ENCODE measurements at places on chromosomes 12 and 14.
A peak's percentile ranks its signal among the peaks of the same experiment; 100 is the strongest.

DNA sequence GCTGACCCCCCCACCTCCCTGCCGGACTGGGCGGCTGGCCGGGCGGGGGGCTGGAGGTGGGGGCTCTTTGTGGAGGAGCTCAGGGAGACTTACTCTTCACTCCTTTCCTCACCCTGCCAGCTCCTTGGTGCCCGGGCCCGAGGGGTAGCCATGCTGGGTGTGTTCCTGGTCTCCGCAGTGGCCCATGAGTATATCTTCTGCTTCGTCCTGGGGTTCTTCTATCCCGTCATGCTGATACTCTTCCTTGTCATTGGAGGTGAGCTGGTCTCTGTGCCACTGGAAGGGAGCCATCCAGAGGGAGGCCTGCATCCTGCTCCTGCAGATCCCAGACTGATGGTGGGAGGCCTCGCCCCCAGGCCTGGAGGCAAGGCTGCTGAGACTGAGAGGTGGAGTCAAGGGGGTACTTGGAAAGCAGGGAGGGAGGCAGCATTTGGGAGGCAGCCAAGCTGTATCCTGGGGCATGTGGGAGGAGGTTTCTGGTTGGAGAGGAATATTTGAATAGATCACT, 19.7 kb downstream of the SOAT2 start:
- DNase-seq = no peak

DNA sequence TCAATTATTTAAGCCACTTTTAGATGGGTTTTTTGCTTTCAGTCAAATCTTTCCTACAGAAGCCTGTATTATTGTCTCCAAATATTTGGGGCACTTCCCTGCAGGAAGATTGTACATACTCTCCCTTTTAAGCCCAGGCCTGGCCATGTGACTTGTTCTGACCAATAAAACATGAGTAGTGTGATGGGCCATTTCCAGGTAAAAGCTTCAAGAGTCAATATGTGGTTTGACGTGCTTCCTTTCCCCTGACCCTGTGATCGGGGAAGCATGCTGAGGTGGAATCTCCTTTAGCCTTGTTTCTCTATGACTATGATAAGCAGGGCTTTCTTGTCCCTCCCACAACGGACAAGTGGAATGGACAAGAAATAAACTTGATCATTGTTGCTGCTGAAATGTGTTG, 14.2 kb upstream of the NIN start:
- DNase-seq = no peak

DNA sequence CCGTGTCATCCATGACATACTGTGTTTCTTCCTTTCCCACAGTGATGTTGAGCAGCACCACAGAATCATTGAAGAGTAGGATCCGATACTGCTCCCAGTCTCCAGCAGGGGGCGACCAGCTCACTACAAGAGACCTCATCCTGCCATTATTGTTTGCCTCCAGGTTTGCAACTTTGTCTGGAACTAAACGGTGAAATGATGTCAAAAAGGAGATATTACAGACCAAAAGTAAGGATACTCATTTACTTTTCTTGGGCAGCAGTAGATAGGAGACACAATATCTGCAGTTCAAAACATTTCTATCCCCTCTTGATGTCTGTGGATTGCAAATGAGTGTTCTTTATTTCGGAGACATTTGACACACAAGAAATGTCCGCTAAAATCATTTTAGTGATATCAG, 47.2 kb downstream of the PTPRB start:
- peak; percentile 13 for DNase-seq

GRCh38 chr12:116263844-116264243, 13.6 kb downstream of the MED13L start:
- no peak for DNase-seq

- DNase-seq = no peak
Observed at GRCh38 chr14:24313913-24314312, 2.6 kb downstream of the LTB4R start.

GRCh38 chr14:52860910-52861309, 69.5 kb upstream of the GNPNAT1 start:
- DNase-seq = no peak

DNA sequence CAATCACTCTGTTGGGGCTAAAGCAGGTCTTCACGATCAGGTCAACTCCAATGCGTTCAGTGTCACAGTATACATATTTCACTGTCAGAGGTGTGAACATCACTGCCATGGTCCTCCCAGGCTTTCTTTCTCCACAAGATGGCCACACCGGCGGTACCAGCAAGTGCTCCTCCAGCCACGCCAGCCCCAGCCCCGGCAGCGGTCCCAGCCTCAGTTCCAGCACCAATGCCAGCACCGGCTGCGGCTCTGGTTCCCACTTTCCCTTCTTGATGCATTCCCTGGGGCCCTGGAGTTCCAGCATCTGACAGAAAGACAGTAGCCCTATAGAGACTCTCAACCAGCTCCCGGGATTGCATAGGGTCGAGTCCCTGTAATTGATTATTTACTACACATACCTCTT, 10.9 kb upstream of the KCNA5 start:
- no peak for DNase-seq

- DNase-seq = no peak
Observed at GRCh38 chr12:2963760-2964292, 4.6 kb downstream of the TEAD4 start.

DNA sequence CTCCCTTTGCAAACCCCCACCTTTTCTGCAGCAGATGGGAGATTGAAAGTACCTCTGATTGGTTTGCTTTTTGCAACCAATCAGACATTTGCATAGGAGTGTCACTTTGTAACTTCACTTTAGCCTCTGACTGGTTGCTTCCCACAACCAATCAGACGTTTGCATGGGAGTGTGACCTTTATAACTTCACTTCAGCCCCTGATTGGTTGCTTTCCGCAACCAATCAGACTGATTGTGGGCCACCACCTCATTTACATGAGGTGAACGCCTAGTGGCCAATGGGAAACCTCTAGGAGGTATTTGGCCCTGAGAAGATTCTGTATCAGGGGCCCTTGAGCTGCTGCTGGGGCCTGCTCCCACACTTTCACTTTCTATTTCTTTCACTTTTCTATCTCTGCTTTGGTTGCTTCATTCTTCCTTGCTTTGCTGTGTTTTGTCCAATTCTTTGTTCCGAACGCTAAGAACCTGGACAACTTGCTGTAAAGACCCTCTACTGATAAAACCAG, 106.0 kb upstream of the PRICKLE1 start:
- DNase-seq = no peak

GRCh38 chr12:108967869-108968540, 52.9 kb downstream of the SVOP start:
- no peak for DNase-seq

GRCh38 chr12:12278899-12279298, 12.1 kb upstream of the LRP6 start:
- no peak for DNase-seq

GRCh38 chr12:96261557-96261956, 67.4 kb downstream of the ELK3 start:
- DNase-seq = no peak

DNA sequence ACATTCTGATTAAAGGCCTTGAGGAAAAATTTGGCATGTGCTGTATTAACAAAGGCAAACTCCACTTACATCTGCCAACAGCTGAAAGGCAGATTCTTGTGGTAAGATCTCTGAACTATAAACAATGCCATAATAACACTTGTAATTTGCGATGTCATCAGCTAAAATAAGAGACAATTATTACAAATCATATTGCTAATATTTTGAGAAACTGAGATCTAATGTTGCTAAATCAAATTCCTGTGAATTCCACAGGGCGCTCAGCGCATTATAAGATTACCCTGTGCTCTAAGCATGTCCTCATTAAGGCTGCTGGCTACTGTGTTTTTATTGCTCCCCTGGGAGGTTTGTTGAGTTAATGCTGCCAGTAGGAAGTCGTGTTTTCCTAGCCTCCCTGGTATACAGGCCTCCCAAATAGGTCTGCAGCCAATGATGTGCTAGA, 244.8 kb downstream of the DACT1 start:
- no peak for DNase-seq

DNA sequence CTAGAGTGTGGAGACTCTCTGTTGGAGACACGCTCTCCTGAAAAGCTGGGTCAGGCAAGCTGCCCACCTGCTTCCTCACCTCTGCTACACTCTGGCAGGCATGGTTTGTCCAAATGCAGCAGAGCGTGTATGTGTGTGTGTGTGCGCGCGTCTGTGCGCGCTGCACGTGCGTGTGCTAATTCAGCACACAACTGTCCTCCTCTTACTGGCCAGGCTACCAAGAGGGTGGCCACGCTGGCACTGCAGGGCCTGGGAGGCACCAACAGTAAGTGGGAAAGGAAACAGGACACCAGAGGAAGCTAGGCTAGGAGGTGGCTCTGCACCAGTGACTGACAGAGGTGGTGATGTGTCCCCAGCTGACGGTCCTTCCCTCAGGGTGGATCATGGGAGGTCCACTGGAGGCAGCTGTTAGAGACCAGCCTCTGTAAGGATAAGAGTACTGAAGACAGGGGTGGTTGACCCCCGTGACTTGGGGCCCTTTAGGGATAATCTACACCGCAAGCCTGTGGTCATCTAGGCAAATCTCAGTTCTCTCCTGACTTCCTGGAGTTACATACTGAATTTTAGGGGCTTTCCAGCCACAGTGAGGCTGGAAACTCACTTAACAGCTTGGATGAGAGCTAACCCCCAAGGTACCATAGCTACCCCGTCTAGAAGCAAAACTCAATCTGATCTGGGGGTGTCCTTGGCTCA, 15.6 kb upstream of the TFCP2 start:
- DNase-seq = no peak

GRCh38 chr14:104356020-104356737, 217.8 kb downstream of the KIF26A start:
- DNase-seq = no peak

- DNase-seq = no peak
Observed at GRCh38 chr12:84436134-84436533, 476.5 kb downstream of the SLC6A15 start.

GRCh38 chr14:93121030-93121834, 5.5 kb upstream of the ITPK1 start:
- DNase-seq = no peak

- DNase-seq = no peak
Observed at GRCh38 chr14:33035416-33036194, 96.9 kb downstream of the NPAS3 start.

DNA sequence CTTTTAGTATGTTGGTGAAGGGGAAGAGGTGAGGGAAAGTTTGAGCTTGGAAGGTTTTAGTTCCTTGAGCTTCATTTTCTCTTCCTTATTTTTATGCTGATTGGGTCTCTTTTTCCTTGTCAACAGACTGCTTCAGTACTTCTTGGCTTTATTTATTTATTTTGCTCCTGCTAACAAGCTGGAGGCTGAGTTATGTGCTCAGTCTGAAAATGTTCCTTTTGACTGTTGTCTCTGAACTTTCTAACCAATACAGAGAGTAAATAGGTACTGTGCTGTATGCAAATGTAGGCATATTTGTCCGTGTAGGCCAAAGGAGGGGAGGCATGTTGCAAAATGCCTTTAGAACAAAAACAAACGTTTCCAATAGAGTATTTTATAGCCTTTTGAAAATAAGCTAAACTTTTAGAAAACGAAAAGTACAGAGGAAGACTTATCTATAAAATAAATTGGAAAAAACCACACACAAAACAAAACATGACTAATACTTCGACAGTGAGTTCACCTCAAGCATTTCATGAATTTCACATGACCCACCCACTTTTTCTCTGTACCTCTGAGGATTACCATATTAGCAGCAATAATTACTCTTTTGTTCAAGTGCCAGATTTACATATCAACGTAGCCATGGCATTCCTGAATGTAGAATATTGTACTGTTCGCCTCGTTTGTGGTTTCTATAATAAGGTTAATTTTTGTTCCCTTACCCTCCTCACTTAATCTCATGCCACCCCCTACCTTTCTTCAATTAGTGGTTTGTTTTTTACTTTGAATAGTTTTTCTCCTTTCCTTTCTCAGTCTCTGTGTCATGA, 4.7 kb upstream of the CREBL2 start:
- DNase-seq = no peak

DNA sequence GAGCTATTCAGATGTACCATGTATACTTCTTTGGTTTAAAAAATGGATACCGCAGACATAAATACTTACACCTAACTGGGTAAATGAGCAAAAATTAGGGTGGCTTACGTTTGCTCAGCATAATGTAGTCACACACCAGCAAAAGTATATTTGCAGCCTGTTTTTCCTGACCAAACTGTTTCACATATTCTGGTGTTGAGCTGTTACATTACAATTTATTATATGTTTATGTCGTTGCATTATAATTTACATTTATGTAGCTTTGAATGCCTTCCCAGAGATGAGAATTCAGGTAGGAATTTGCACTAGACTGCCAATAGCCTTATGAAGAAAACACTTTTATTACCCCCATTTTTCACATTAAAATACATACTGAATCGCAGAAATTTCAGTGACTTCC, 183.3 kb downstream of the PTPRO start:
- DNase-seq = no peak

DNA sequence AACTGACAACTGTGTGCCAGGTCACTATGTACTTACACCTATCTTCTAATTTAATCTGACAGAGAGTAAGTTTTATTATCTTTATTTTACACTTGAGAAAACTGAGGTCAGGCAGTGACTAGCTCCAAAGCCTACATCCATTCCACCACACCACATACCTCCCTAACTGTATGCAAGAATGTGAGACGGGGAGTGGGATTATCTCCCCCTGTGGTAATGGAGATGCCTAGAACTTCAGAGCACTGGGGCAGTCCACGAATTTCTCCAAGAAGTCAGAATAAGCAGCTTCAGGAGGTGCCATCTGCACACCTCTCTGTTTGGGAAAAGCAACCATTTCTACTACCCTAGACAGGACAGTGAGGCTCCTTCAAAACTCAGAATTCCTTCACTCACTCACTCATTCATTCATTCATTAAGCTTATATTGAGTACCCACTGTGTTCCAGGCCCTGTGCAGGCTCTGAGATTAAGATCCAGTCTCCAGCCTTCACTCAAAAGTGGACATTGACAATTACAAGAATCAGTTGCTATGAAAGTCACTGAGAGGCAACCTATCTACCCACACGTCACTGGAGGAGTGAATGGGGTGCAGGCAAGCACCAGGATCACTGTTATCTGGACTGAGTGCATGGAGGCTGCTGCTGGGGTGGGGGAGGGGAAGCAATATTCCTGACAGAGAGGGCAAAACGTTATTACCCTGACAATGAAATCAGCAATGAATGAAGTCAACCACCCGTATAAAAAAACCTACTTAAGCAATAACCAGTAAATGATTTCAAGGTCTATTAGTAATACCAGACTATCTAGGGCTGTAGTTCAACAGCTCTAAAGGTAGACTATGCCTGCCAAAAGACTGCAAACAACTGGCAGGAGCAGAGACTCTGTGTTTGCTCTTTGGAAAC, 18.0 kb downstream of the SLC7A7 start:
- DNase-seq = no peak

DNA sequence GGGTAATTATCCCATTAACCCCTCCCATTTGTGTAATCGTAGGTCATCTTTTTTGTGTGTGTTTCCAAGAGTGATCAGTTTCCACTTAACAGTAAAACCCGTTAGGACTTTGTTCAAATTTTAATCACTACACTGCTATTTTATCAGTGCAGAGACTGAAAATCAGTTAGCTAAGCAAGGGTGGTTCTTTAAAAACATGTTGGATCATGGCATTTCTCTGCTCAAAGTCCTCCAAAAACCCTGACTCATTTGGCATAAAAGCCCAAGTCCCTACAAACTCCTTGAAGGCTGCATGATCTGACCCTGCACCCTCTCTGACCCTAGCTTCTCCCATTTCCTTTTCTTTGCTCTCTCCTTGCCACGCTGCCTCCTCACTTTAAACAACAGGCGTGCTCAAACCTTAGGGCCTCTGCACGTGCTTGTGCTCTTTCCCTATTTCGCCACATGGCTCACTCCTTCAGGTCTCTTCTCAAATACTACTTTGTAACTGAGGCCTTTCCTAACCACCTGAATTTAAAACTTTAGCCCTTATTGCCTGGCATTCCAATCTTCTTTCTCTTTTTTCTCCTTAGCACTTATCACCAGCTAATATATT, 13.2 kb upstream of the OVCH1 start:
- no peak for DNase-seq

- DNase-seq = no peak
Observed at GRCh38 chr12:24111086-24111485, 161.6 kb upstream of the SOX5 start.
